ENCODE measurements at places on chromosomes 5 and 9.

DNA sequence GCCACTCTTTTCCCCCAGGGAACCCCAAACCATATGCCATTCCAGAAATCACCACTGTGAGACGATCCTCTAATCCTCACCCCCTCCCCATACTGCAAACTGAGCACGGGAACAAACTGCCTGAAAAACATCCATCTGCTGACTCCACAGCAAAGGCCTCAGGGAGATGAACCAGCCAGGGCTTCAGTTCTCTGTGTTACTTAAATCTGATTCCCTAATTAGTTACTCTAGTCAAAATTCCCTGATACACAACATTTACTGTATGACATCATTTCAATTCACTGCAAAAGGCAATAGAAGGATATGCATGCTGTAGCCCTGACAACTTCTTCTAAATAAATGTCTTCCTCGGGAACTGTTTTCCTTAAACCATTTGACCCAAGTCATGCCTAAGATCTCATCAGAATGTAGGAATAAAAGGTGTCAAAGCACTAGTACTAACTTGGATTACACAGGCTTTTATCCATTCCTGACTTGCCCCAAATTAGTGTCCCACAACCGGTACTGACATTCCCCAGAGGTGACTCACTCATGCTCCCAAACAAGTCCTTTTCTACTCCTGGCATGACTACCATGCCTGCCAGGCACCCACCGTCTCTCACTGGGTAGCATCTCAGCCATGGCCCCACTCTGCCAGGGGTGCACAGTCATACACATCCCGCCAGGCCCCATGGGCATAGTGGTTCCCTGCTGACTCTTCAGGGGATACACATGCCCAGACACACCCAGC is 35.0 kb downstream of the MTX3 start:
- no peak for DNase-seq

DNA sequence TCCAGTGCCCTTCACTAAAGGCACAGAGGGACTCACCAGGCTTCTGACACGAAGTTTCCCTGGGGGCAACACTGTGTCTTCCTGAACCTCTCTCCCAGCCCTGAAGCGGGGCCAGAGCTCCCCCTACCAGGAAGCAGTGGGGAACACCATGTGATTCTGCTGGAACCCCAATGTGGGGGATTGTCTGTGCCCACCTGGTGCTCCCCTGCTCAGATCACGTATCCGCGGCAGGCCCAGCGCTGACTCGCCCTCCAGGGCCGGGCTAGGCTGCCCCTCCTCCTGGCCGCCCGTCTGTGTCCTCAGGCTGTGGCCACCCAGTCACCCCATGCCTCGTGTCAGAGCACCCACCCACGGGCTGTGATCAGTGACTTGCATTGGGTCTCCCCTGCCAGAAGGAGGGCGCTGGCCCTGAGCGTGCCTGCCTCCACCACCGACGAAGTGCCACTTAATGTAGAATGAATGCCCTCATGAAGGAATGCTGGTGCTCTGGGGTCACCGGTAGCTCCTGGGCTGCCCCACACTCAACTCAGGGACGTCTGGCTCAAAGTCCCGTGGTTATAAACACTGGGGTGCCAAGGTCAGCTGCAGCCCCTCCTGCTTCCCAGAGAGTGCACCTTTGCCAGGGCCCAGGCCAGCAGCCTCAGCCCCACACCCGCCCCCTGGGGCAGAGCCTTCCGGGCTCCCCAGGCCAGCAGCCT is 22.1 kb downstream of the SARDH start:
- no peak for DNase-seq

GRCh38 chr5:116614603-116614920 is 39.9 kb upstream of the SEMA6A start:
- no peak for DNase-seq

GRCh38 chr9:104934691-104935500 is 6.9 kb upstream of the ABCA1 start:
- no peak for DNase-seq

DNA sequence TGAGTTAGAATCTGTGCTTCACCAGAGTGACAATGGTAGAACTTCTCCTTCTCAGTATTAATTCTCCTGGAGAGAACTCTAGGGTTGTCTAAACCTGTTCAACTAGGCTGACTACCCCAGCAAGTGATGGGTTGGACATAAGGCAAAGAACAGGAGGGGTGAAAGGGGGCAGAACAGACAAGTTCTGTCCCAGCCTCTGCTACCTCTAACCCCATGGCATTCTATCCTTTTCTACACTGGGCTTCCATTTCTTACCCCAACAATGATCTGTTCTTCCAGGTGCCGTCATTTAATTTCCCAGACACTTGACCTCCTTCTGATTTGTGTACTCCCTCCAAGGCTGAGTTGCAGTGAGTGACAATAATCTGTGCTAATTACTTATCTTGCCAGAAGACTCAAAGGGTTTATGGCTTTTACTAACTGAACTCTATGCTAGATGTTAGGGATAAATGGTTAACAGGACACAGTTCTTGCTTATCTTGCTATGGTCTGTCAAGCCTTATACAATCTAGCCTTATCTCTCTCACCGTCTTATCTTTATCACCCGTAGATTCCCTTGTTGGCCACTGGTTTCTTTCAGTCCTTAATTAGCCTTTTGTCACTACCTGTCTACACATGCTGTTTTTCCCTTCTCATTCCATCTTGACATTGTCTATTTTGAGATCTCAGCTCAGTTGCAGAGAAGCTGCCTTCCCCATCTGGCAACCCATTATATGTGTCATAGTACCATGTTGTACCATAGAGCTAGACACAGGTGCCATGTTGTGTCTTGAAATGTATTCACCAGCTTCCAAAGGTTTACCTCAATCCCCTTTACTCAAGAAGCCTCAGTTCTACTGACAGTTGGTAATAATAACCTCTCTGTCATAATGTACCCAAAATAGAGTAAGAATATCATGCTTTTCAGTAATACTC is 10.0 kb upstream of the MATR3 start:
- no peak for DNase-seq

GRCh38 chr5:140591747-140592372 is 27.2 kb downstream of the SLC35A4 start:
- DNase-seq = no peak

DNA sequence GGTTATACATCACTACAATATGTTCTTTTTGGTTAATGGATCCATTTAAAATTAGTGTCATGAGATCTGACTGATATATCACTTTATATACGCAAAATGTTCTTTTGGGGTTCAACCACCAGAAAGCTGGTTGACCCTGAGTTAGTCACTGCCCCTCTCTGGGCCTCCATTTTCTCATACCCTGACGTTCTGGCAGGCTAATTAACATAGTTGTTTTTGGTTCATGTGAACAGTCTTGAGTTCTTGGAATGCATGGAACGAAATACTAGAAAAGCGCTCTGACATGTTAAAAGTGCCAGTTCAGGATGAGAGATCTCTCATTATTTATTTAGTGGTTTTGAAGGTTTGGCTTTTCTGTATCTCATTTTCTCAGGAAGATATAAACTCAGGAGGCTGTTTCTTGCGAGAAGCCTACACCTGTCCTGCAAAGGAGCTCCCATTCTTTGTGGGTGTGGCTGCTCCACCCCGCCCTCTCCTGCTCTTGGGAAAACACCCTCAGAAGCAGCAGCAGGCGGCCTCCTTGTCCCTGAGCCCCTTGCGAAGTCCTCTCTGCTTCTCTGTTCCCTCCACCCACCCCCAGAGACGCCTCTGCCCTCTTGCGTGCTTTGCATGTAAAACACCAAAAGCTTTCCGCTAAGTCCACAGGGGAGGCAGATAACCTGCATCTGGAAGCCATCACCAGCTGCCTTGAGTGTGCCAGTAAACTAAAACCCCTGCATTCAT is 302.4 kb upstream of the PANK3 start:
- peak; percentile 22 for DNase-seq

GRCh38 chr9:3569529-3569928 is 43.7 kb upstream of the RFX3 start:
- DNase-seq = no peak

DNA sequence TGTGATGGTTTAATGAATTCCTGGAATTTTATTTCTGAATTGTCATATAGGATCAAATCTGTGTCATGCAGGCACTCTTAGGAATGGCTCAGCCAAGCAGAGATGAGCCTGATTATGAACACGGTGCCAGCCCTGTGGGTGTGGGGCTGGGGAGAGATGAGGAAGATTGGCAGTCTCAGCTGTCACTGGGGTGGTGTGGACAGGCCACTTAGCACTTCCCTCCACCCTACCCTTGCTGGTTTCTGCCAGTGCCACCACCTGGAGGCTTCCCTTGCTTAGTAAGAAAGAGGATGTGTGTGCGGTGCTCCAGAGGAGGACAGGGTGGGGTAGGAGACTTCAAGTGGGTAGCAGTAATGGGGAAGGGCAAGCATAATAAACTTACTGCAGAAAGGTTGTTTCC is 226.6 kb downstream of the CD180 start:
- DNase-seq = no peak

GRCh38 chr5:85337435-85337834 is 952.8 kb upstream of the EDIL3 start:
- DNase-seq = no peak

DNA sequence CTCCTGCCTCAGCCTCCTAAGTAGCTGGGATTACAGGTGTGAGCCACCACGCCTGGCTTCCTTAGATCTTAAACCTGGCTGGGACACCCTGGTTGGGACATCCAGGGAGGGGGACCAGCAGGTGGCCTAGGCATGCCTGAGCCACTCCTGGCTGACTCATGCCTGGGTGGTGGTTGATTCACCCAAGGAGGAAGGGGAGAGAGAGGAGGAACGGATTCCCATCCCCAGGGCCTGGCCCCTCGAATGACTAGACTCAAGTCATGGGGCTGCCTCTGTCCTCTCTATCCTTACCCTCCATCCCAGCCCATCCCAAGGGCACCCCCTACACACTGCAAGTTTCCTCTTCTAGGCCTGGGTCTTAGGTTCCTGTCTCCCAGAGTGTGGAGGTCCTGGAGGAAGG is 12.7 kb downstream of the EEIG1 start:
- DNase-seq = no peak

DNA sequence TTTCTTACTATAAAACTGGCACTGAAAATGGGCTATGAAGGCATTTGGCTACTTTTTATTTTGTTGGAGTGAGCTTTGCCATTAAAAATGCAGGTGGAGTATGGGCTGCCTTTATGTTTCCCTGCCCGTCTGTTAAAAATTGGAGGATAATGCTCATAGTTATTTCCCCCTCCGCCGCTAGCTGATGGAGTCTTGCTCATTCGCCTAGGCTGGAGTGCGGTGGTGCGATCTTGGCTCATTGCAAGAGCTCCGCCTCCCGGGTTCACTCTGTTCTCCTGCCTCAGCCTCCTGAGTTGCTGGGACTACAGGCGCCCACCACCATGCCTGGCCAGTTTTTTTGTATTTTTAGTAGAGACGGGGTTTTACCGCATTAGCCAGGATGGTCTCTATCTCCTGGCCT is 8.6 kb downstream of the G3BP1 start:
- DNase-seq = no peak

DNA sequence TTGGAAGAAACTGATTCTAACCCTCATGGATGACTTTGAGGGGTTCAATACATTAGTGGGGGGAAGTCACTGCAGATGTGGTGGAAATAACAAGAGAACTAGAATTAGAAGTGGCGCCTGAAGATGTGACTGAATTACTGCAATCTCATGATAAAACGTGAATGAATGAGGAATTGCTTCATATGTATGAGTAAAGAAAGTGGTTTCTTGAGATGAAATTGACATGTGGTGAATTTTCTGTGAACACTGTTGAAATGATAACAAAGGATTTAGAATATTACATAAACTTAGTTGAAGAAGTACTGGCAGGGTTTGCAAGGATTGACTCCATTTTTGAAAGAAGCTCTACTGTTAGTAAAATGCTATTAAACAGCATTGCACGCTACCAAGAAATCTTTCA is 113.0 kb downstream of the UGCG start:
- no peak for DNase-seq

- no peak for DNase-seq
Observed at GRCh38 chr5:37657046-37657445, 182.8 kb downstream of the GDNF start.

DNA sequence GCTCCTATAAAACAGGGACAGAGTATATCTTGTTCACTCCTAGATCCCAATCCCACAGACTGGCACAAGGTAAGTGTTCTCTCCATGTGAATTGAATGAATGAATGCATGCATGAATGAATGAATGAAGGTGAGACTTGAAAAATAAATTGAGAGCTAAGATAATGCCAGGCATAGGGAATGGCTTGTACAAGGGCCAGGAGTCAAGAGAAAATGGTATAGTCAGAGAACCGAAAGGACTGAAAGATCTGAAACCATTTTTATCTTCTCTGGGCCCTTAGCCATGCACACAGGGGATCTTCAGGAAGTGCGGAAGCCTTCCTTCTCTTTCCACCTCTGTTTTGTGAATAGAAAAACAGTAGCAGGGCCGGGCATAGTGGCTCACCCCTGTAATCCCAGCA is 48.4 kb upstream of the FABP6 start:
- no peak for DNase-seq

- DNase-seq = no peak
Observed at GRCh38 chr5:159227452-159227851, 18.1 kb upstream of the RNF145 start.

GRCh38 chr9:73118898-73119554 is 32.6 kb upstream of the ANXA1 start:
- no peak for DNase-seq

DNA sequence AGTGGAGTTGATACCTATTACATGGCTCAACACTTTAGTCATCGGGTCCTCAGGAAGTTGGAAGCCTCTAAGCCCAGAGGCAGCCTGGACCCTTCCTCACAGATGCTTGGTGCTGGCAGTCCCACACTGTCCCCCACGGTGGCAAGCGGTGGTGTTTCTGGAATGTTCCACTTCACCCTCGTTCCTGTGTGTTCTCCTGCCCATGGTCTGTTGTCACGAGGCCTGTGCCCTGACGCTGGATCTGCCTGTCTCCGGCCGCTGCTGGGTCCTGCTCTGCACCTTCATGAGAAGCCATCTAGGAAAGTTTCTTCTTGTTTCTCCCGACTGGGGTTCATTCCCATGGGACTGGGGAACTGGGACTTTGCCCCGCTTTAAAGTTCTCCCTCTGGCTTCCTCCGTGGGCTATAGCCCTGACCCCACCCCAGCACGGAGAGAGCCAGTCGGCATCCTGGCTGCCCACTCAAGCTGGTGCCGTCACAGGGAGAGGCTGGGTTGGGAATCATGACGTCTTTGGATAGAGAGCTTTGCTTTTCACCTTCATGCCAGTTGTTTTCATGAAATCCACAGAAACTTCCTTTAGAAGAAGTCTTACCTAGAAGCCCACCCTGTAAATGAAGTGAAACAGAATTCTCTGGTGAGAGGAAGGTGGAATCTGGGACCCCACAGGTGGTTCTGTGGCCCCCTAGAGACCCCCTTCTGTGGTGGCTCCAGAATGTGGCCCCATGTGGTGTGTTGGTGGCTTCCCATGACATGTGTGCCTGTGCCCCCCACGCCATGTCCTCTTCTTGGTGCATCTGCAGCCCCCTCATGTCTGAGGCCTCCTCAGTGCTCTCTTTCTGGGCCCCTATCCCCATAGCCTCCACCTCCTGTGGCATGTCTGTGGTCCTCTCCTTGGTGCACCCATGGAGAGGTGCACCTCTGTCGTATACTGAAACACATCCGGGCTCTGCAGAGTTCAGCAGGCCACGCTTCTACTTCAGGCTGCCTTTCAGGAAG is 43.8 kb downstream of the TRIP13 start:
- DNase-seq = no peak
